ENCODE measurements at places on chromosomes 6 and 20. TPM values are rescaled to one million over a fixed set of nuclear protein-coding genes. Genes with fewer than 3 reads are reported as not detected.

DNA sequence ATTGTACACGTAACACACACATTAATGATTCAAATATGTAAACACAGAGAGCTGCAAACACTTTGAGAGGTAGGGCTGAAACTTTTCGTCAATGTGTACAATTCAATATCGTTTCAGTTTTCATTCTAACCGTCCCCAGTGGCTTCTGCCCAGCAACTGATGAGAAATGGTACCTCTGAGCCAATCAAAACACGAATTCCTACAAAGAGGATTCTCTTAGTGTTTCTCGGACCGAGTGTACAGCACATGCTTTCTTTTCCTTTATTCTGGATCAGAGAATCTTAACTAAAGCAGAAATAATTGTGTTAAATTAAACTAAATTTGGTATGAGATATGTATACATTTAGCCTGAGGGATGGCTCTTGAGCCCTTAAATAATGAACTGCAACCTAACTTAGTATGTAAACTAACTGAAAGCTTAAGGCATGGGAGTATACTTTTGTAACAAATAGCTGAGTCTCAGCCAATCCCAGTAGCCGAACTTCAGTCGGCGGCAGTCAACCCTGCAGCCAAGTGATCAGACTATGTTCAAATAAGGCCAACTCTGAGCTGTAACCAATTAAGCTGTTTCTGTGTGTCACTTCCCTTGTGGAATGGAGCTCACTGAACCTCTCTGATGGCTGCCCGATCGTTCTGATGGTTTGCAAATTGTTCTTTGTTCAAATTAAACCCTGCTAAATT is 16.1 kb downstream of the BTN2A1 start:
- DNase-seq, result peak; percentile 89

DNA sequence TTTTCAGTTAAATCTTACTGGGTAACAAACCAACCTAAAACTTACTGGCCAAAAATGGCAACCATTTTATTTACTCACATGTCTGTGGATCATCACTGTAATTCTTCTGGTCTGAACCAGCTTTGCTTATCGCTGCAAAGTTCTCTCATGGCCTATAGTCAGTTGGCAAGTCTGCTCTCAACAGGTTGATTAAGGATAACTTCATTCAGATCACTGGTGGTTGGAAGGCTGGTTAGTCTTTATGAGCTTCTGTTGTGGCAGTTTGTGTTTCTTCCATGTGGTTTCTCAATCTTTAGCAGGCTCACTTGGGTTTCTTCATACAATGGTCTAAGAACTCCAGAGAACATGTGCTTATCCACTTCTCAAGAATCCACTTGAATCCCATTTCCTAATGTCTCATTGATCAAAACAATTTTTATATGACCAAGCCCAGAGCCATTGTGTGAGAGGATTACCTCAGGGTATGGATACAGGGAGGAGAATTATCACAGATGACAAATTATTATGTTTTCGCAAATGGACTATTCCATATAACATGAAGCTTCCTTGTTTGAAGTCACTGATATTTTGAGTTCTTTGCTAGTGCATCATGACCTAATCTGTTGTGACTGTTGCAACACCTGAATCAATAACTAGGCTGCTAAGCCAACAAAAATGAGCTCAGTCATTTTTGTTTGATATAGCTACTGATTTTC is 155.4 kb upstream of the BMP2 start:
- no peak for DNase-seq

DNA sequence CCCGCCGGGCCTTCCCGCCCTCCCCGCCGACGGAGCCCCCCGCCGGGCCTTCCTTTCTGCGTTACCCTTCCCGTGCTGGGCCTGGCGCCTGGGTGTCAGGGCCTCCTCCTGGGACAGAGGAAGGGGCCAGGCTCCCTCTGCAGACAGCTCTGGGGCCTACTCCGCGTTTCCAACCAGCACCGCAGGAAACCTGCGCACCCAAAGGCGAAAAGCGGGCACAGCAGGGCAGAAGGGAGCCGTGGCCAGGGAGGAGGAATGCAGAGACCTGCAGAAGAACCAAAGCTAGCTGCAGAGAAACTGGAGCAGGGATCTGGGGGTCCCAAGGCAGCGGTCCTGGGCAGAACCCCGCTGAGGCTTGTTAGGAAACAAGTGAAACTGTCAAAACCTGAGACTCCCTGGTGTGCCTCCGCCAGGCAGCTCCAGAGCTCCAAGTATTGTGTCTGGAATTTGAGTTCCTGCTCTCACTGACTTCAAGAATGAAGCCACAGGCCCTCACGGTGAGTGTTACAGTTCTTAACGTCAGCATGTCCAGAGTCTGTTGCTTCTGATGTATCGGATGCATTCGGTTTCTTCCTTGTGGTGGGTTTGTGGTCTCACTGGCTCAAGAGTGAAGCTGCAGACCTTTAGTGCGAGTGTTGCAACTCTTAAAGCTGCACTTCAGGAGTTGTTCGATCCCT is 33.3 kb downstream of the IRF4 start:
- no peak for DNase-seq

The FHL5 gene
- 0.24 TPM for polyA plus RNA-seq

- no peak for DNase-seq
Observed at GRCh38 chr6:33907227-33907626, 103.4 kb upstream of the MLN start.

DNA sequence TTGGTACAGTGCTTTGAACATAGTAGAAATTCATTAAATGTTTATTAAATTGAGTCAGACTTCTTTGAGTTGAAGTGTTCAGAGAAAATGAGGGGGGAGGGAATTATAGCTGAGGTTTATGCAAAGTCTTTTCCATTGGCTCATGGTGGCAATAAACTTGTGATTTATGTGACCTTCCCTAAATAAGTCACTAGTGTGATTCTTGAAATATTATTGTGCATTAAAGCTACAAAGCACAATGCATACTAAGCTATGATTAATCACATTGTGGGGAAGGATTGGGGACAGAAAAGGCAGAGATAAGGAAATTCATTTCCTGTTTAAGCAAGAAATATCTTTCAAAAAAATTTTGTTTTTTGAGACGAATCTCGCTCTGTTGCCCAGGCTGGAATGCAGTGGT is 877.5 kb downstream of the TFAP2A start:
- no peak for DNase-seq

DNA sequence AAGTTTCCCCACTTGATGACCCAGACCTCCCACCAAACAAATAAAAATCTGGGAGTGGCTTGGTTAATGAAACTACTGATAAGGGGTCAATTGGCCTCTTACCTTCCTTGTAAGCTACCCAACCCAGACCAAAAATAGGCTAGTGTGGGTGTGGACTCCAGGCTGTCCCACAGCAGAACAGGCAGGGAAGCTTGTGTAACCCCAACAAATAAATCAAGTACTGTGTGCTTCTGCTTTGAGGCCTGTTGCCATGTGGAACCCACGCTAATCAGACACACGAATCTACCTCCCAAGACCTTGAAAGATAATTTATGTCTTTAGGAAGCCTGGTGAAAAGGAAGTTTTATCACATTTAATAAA is 33.7 kb upstream of the PAQR8 start:
- DNase-seq, result no peak

The TMEM244 gene
- not detected for polyA plus RNA-seq

DNA sequence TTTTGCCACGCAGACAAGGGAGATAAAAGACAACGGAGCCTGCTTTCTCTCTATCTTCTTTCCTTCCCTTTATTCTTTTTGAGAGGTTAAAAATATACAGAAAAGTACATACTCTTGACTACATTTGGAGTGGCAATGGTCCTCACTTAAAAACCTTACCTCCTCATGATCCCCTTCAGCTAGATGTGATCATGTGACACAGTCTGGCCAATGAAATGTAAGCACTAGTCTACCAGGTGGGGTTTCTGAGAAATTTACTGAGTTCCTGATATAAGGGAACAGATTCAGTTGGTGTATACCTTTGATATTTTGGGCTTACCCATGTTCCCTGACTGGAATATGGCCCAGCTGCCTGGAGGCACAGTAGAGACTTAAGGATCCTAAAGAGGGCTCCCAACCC is 165.5 kb upstream of the BEND3 start:
- no peak for DNase-seq

- DNase-seq, result no peak
Observed at GRCh38 chr6:148239215-148239614, 103.4 kb upstream of the SASH1 start.

DNA sequence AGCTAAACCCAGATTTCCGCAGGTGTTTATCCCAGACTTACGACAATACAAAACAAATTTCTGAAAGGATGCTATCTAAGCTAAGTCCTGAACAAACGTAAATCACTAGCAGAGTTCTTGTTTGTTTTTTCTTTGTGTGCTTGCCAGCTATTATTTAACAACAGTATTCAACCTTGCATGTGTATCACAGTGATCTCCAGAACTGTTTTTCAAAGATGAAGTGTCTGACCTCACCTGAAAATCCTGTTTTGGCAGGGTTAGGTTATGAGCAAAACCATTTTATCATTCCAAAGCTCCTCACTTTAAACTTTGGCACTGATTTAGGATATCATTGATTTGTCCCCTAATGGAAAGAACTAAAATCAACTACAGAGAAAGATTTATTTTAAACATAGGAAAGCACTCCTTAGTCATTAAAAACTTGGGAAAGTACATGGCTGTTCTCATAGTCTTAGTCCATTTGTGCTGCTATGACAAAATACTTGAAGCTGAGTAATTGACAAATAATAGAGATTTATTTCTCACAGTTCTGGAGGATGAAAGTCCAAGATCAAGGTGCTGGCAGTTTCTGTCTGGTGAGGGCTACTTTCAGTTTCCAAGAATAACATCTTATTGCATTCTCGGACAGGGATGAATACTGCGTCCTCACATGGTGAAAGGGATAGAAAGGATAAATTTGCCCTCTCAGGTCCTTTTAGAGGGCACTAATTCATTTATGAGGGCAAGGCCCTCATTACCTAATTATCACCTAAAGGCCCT is 20.8 kb upstream of the BMP5 start:
- no peak for DNase-seq

DNA sequence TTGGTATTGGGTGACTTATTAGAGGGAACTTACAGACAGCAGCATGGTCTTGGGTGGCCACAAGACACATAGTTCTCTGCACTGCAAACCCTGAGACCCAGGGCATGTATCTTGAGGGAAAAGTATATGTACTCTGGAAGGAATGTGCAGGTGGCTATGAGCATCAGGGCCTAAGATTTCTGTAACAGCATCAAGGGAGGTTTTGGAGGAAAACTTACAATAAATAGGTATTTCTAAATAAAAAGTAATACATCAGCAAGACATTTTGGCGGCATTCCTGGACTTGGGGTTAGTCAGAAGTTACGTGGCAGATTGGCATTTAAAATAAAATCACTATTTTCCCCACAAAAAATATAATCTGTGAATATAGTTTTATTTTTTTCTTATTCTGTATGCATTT is 8.0 kb upstream of the STX7 start:
- DNase-seq, result no peak

The LPIN3 gene
- 18.5 TPM for polyA plus RNA-seq

The RWDD1 gene
- 73.3 TPM for polyA plus RNA-seq

The ARMH2 gene
- polyA plus RNA-seq, result not detected

DNA sequence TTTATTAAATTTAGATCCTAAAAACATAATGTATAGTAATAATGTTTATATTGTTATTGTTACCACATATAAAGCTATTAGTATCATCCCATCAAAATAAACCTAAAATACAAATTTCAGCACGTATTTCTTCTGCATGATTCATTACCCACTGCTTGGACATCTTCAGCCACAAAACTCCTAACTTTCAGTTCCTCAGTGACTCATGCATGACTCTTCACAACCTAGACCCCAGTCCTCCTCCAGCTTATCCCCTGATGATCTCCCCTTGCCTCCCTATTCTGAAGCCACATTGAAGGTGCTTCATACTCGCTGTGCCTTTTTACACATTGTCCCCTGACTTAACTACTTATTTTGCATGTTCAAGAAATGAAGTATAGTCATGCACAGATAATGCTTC is 11.2 kb upstream of the GPRC6A start:
- DNase-seq, result no peak
